Mesenchymal stem cell (in vitro differentiated cells and primary cell): ENCODE measurements at places on chromosomes 3 and 15.

DNA sequence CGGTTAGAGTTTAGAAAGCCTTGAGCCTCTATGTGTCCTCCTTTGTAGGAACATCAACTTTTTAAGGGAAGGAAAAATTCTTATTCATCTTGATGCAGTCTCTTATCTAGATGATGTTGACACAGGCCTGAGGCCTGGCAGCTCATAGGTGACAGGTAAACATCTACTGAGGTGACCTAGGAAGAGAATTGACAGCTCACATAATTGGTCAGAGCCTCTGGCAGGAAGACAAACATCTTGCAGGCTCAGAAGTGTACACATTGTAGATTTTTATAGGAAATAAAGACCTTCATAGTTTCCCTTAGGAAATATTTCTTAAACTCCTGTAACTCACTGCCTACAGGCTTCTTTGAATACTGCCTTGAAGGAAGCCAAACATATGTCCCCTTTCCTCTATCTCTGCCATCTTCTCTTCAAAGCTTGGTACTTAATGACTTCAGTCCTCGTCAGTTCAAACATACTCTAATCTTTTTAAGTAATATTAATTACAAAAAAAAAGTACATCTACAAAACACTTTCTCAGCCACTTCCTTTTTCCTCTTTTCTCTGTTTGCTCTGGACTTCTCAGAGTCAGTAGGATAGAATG is 341.3 kb downstream of the TBL1XR1 start:
- no peaks in the 10 kb centered on the region for H3K4me1 ChIP-seq
- no peak for DNase-seq
- no peaks in the 10 kb centered on the region for H3K36me3 ChIP-seq
- no peak overlapping the region for H3K4me3 ChIP-seq

DNA sequence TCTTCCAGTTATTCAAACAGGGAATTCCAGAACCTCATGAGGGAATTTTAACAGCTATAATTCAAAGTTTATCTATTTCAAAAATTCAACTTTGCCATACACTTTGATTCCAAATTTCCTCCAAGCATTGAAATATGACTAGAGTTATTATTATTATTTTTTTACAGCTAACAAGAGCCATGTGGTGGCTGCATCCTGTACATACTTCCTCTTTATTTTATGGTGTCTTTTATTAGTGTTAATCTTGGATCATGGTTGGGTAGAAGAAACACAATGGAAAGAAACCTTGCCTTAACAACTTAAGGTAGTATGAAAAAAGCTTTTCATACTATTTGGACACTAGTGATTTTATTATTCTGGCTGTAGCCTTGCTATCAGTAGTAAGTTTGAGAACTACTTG is 52.7 kb downstream of the TFG start:
- no peaks in the 10 kb centered on the region for H3K36me3 ChIP-seq
- no peaks in the 10 kb centered on the region for H3K4me1 ChIP-seq
- no peaks in the 10 kb centered on the region for H3K27me3 ChIP-seq
- H3K27ac ChIP-seq = no peak overlapping the region
- DNase-seq = no peak

GRCh38 chr3:124263168-124263567 is 271.2 kb upstream of the ROPN1 start:
- H3K27ac ChIP-seq = peak overlapping the region; percentile 68
- no peaks in the 10 kb centered on the region for H3K27me3 ChIP-seq
- no peak overlapping the region for H3K4me3 ChIP-seq
- H3K36me3 ChIP-seq = no peaks in the 10 kb centered on the region
- H3K4me1 ChIP-seq = peaks cover 13% of the 10 kb centered on the region
- peak; percentile 88 for DNase-seq

DNA sequence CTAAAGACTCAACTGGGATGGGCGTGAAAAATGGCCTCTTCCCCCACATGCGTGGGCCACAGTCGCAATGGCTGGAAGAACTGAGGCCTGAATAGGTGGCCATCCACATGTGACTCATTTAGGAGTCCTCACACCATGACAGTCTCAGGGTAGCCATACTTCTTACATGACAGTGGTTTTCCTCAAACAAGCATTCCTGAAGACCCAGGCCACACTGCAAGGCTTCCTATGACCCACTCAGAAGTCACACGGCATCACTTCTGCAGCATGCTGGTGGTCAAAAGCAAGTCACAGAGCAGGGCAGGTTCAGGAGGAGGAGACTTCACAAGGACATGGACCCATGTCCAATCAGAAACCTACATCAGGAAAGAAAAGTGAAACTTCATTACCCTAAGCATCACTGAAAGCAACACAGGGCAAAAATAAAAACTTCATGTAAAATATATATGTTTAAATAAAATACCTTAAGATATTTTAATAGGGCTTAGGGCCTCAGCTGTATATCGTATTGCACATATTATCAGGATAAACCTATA is 257.1 kb downstream of the OPA1 start:
- H3K36me3 ChIP-seq = no peaks in the 10 kb centered on the region
- H3K4me3 ChIP-seq = no peak overlapping the region
- no peak overlapping the region for H3K27ac ChIP-seq
- H3K27me3 ChIP-seq = no peaks in the 10 kb centered on the region
- DNase-seq = no peak
- H3K4me1 ChIP-seq = peaks cover 10% of the 10 kb centered on the region

GRCh38 chr3:135915206-135915605 is 50.3 kb upstream of the PPP2R3A start:
- H3K36me3 ChIP-seq = no peaks in the 10 kb centered on the region
- no peak for DNase-seq
- no peak overlapping the region for H3K4me3 ChIP-seq
- no peak overlapping the region for H3K27ac ChIP-seq
- H3K4me1 ChIP-seq = no peaks in the 10 kb centered on the region
- no peaks in the 10 kb centered on the region for H3K27me3 ChIP-seq

- peaks cover 7% of the 10 kb centered on the region for H3K4me1 ChIP-seq
- H3K27me3 ChIP-seq = no peaks in the 10 kb centered on the region
- peaks cover 10% of the 10 kb centered on the region for H3K36me3 ChIP-seq
- no peak overlapping the region for H3K4me3 ChIP-seq
- DNase-seq = no peak
Measured at GRCh38 chr15:80958818-80959495, 30.7 kb downstream of the MESD start.

- no peak overlapping the region for H3K4me3 ChIP-seq
- no peaks in the 10 kb centered on the region for H3K27me3 ChIP-seq
- no peak for DNase-seq
Measured at GRCh38 chr3:151443583-151443982, 17.3 kb downstream of the IGSF10 start.

DNA sequence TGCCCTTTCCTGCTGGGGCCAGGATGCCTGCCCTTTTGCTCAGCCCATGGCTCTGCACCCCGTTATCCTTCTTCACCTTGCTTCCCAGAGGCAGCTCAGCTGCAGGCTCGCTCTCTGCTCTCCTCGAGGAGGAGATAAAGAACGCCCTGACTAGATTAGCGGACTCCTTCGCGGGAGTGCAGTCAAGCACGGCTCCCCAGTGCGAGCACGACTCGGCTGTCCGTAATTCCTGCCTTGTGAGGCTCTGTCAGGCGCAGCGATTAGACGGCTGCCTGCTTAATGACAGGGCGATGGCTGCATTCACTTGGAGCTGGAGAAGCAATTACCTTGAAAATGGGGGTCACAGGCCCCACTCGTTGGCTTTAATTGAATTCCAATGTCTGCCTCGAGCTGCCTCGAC is 25.9 kb downstream of the TLE3 start:
- peaks cover 57% of the 10 kb centered on the region for H3K36me3 ChIP-seq
- DNase-seq = no peak
- no peak overlapping the region for H3K4me3 ChIP-seq
- no peaks in the 10 kb centered on the region for H3K27me3 ChIP-seq
- H3K4me1 ChIP-seq = peaks cover 10% of the 10 kb centered on the region

DNA sequence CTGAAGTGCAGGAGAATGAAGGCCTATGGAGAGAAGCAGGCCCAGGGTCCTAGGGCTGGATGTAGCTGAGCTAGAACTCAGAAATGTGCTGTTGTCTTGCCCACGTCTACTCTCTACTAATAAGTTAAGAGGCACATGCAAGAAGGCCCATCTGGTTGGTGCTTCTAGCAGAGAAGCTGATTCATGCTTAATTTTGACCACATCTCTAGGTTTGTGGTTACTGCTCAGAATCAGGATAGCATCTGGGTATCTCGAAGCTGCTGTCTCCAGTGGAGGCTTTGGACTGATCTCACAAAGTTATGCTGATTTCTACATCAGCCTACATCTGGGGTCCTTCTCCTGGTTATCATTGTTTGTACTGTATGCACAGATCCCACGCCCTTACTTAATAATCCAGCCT is 87.3 kb downstream of the CACNA1D start:
- peaks cover 8% of the 10 kb centered on the region for H3K27me3 ChIP-seq
- H3K27ac ChIP-seq = no peak overlapping the region
- no peaks in the 10 kb centered on the region for H3K36me3 ChIP-seq
- no peak overlapping the region for H3K4me3 ChIP-seq
- no peak for DNase-seq
